Effector CD4-positive, alpha-beta T cell (primary cell): ENCODE measurements at places on chromosomes 7 and 10.

GRCh38 chr7:121428855-121429489 is 32.9 kb upstream of the FAM3C start:
- DNase-seq: no peak

DNA sequence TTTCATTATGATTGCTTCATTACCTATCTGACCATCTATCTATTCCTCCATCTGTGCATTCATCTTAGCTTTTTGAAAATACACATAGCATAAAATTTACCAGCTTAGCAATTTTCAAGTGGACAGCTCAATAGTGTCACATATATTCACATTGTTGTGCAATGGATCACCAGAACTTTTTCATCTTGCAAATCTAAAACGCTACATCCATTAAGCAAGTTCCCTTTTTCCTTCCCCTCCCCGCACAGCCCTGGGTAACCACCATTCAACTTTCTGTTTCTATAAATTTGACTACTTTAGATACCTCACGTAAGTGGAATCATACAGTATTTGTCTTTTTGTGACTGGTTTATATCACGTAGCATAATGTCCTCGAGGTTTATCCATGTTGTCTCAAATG is 78.0 kb upstream of the ADRB1 start:
- no peak for DNase-seq

DNA sequence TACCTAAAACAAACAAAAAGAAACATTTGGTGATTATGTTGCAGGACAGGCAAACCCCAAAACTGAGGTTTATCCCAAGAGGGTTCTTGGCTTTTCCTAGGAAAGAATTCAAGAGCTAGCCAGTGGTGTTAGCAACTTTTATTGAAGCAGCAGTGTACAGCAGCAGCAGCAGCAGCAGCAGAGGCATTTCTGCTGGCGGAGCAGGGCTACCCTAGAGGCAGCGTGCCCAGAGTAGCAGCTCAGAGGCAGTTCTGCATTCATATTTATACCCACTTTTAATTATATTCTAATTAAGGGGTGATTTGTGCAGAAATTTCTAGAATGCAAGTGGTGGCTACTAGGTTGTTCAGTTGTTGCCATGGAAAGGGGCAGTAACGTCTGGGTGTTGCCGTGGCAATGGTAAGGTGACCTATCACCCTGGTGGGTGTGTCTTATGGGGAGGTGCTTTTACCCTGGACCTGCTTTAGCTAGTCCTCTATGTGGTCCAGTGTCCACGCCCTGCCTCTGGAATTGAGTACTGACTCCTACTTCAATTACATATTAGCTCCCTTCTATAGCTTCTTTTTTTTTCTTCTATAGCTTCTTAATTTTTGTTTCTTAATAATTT is 53.9 kb downstream of the VCL start:
- DNase-seq: no peak

- DNase-seq: no peak
Observed at GRCh38 chr7:150973571-150974451, 4.3 kb downstream of the KCNH2 start.

GRCh38 chr7:137953043-137953664 is 48.7 kb downstream of the CREB3L2 start:
- DNase-seq: no peak

DNA sequence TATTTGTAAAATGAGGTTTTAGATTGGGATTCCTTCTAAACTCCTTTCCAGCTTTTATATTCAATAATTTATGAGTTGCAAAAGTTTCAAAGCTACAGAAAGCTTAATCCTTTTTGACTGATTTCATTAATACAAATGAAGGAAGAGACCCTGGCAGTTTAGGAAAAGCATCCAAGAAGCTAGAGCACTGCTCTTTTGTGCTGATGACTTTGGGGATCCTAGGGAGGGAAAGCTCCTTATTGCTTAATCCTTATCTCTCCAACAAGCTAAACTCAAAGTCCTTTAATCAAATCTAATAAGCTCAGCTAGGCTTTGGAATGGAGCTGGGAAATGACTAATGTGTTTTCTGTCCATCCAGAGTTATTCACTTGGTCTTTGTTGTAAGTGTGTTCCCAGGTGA is 285.4 kb downstream of the ACTR3B start:
- DNase-seq: no peak

- no peak for DNase-seq
Observed at GRCh38 chr10:70493660-70494234, 15.2 kb downstream of the PALD1 start.

DNA sequence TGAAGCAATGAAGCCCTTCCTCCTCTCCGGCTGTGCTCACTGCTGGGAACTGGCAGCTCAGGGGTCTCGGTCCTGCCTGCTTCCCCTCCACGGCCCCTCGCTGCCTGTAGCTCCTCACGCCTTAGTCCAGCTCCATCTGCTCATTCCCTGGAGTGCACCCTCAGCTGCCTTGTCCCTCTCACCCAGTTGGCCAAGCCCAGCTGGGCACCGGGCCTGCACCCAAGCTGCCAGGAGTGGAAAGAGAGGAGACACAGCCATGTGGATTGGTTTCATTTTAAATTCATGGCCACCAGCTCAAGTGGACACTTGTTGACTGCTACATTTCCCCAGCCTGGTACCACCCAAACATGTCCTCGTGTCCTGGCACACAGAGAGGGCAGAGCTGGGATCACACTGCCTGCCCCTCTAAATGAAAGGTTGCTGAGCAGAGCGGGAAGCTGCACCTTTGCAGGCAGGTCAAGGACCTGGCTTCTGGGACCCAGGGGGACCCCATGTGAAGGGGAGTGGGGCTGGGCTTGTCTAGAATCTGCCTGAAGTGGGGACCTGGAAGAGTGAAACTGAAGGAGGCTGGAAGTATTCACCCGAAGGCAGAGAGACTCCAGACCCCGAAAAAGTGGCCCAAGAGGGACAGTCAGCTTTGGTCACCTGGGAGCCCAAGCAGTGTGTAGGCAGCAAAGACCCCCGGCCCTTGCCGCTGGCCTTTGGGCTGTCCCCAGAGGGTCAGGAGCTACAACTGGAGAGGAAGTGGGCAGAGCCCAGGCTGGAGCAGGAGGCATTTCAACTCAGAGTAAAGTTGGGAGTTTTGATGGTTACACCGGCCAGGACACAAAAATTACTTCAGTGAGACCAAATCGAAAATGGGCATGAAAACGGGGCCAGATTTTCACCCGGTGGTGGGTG is 15.0 kb upstream of the BNIP3 start:
- DNase-seq: no peak

DNA sequence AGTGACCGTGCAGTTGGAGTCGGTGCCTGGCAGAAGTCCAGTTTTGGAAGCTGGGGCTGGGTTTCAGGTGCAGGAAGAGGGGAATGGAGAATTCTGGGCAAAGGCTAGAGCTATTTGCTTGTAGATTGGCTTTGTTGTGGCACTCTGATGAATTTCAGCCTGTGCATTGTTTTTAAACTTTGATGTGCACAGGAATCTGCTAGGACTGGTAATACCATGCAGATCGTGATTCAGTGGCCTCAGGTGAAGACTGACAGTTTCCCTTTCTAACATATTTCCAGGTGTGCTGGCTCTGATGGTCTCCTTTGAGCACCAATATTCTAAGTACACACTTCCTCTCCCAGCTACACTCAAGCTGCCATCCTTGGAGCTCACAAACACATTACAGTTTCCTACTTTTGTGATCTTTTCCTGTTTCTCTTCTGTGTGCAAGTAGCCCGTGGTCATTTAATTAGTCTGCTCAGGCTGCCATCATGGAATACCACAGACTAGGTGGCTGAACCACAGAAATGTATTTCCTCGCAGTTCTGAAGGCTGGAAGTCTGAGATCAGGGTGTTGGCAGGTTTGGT is 55.6 kb downstream of the NOC3L start:
- no peak for DNase-seq
